NCI-H187 (cell line): ENCODE measurements at places on chromosomes 2 and 18.
A peak's percentile ranks its signal among the peaks of the same experiment; 100 is the strongest.

DNA sequence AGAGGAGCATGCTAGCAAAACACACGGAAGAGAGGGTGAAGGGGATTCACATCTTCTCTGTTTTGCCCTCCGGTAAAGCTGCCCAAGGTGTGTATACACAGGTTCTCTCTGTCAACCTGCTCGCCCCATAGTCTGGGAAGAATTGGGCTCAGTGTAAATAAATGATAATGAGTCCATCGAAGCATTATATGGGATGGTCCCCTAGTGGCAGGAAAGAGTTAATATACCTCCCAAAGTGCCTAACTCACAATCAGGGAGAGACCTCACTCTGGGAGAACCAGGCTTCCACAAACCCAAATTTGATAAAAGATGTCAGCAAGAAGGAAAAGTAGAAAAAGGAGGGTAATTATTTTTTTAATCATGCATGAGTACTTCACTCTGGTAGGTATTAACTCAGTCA lies 262.2 kb upstream of the ZNF521 start:
- no peak for DNase-seq

- DNase-seq, result no peak
Measured at GRCh38 chr2:113039158-113039557, 13.5 kb downstream of the IL36B start.

GRCh38 chr2:132372276-132372675 lies 44.3 kb upstream of the GPR39 start:
- no peak for DNase-seq

GRCh38 chr2:157315901-157316300 lies 9.7 kb downstream of the ERMN start:
- DNase-seq, result no peak

DNA sequence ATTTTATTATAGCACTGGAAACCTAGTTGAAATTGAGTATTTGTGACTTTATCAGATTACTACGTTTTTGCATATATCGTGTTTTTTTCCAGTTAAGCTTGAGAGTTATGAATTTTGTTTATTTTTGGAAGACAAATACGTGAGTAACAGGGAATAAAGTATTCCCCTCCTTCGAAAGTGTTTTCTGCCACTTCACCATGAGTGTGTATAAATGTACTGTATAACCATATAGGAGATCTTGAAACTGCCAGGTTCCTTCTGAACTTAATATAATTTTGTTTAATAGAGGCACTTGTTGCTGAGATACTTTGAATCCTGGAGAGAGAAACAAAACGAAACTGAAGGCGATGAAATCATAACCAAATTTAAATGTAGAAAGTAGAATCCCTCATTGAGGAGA lies 1004.4 kb upstream of the ZEB2 start:
- no peak for DNase-seq

DNA sequence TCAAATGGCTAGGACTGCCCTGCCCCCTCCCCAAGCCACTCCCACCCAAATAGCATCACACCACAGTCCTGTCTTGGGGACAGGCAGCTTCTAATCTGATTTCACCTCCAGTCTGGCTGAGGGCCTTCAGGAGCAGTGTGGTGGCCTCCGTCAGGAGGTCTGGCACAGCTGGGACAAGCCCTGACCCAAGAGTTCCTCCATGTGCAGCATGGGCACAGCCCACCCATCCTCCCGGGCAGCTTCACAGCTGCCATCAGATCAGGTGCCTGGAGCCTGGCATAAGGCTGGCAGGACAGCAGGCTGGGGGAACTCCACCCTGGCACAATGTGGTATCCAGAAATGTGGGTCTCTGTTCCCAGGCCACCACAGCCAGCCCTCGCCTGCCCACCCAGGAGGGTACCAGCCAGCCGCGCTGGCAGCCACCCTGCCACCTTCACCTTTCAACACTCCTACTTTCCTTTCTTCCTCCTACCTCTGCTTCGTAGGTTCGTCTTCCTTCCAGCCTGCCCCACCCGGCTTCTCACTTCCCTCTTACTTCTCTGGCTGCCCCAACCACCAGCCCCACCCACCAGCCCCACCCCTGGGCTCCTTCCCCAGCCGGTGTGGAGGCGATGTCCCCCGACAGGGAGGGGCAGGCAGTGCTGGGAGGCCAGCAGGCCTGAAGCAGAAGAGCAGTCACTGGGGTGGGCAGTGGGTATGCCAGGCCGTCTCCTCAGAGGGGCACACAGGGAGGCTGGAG lies at the start of gene CAPG:
TSS of gene CAPG (minus strand) at position 522 of the 739 bp plus-strand sequence. CDS start 8,221 bp downstream, outside the sequence.
- DNase-seq, result no peak

DNA sequence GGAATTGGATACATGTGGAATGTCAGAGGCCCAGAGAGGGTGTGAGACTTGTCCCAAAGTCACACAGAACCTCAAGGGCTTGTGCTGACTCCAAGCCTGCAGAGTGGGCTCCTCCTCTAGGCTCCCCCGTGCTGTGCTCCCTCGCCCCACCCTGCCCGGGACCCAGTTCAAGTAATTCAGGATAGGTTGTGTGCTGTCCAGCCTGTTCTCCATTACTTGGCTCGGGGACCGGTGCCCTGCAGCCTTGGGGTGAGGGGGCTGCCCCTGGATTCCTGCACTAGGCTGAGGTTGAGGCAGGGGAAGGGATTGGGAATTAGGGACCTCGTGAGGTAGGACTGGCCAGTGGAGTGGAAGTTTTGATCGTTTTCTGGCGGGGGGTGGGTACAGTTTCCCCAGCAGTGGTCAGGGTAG lies 2.8 kb downstream of the CTDSP1 start:
- DNase-seq, result no peak

GRCh38 chr2:227029426-227030105 lies 134.4 kb downstream of the COL4A4 start:
- no peak for DNase-seq

- no peak for DNase-seq
Measured at GRCh38 chr2:9693646-9694045, 62.8 kb upstream of the YWHAQ start.

DNA sequence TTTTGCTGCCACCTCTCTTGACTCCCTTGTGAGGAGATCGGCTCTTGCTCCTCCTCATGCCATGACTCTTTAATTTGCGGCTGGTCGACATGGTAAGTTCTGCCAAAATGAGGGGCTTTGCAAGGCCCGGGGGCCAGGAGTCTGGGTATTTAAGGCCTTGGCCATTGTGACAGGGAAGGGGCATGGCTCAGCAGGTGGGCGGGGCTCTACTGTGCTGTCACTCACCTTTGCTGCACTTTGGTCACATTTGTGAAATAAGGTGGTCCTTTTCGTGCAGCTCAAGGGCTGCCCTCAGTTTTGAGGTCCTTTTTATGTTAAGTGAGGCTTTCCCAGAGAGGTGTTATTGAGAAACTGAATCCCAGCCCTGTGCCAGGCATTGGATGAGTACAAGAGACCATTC lies at the start of gene TNP1:
TSS of gene TNP1 (minus strand) at position 121 of the 400 bp plus-strand sequence. CDS start at position 91, 30 bp downstream.
- no peak for DNase-seq

DNA sequence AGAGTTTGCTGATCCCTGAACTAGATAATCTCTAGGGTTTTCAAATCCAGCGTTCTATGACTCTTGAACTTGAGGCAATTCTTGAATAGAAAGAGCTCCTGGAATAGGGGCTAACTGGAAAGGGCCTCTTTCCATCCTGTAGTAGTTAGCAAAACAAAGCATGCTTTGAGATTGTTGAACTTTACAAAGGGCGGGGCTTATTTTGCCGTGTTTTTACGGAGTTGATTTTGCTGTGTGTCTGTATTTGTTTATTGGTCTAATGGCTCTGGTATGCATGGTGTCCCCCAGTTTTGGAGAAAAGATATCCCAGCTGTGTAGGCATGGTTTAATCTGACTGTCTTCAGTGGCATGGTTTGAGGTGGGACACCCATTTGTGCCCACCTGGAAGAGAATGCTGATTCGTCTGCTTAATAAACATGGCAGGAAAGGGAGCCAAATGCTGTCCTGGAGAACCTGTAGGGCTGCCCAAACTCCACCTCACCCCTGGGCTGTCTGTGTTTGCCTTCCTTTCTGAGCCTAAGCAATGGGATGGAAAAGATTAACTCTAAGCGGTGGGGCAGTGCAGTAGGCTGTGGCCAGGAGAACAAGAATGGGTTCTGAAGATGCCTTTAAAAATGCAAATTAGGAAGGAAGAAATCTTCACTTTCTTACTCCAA lies 74.1 kb upstream of the FOSL2 start:
- no peak for DNase-seq

DNA sequence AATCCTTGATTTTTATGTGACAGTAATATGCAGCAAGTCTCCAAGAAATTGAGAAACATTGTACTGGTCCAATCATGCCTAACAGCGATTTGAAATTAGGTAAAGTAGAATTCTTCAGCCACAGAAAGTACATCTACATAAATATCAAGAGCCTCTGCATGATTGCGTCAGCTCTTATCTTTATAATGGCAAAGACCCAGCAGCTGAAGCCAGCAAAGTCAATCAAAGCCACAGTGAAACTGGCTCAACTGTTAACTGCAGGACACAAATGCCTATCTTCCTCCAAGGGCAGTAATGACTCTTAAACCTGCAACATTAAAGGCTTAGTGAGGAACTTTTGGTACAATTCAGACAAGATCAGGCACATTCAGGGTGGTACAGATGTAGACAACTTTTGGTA lies 102.5 kb downstream of the BARD1 start:
- DNase-seq, result no peak

GRCh38 chr2:202269585-202269984 lies 4.0 kb downstream of the NOP58 start:
- DNase-seq, result no peak

- DNase-seq, result no peak
Measured at GRCh38 chr18:37639846-37640245, 74.2 kb upstream of the CELF4 start.

DNA sequence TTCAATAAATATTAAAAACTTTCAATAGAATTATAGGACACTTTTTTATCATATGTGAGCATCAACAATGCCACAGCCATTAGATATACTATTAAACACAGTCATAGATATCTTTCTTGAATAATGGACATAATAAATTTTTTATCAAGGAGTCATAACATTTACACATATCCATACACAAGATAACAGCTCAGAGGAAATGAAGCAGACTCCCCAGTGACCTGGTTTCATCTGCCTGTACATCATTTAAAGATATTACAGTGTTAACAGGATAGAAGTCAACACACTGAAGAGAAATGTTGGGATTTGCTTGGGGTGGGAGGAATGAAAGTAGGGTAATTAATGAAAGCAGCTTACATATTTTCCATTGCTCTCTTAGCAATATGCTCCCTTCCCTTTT lies 5.1 kb downstream of the SCG2 start:
- DNase-seq, result no peak

- no peak for DNase-seq
Measured at GRCh38 chr2:156896294-156896693, 361.2 kb upstream of the GALNT5 start.

- peak; percentile 30 for DNase-seq
Measured at GRCh38 chr2:38528008-38528442, 74.7 kb downstream of the HNRNPLL start.

GRCh38 chr18:11004951-11005350 lies 144.4 kb downstream of the PIEZO2 start:
- no peak for DNase-seq

DNA sequence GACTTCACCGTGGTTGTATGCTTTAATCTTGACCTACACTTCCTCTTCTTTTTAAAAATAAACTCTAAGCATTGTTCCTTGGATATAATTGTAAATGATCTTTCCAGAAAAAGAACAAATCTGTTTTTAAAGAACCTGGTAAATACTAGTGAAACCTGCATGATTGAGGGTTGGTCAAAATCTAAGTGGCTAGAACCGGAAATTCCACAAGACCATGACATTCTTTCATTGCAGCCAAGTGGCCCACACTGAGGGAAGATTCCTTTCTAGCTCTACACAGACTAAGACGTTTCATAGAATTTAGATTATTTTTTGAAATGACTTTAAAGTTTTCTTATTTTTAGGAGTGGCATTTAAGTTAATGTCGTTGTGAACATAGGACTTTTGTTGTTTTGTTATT lies 356.7 kb downstream of the NYAP2 start:
- DNase-seq, result no peak

GRCh38 chr18:8654503-8655451 lies 45.5 kb downstream of the RAB12 start:
- DNase-seq, result no peak

GRCh38 chr2:144084114-144084661 lies 435.7 kb downstream of the ZEB2 start:
- no peak for DNase-seq

- no peak for DNase-seq
Measured at GRCh38 chr2:178005756-178006155, 66.8 kb downstream of the PDE11A start.

DNA sequence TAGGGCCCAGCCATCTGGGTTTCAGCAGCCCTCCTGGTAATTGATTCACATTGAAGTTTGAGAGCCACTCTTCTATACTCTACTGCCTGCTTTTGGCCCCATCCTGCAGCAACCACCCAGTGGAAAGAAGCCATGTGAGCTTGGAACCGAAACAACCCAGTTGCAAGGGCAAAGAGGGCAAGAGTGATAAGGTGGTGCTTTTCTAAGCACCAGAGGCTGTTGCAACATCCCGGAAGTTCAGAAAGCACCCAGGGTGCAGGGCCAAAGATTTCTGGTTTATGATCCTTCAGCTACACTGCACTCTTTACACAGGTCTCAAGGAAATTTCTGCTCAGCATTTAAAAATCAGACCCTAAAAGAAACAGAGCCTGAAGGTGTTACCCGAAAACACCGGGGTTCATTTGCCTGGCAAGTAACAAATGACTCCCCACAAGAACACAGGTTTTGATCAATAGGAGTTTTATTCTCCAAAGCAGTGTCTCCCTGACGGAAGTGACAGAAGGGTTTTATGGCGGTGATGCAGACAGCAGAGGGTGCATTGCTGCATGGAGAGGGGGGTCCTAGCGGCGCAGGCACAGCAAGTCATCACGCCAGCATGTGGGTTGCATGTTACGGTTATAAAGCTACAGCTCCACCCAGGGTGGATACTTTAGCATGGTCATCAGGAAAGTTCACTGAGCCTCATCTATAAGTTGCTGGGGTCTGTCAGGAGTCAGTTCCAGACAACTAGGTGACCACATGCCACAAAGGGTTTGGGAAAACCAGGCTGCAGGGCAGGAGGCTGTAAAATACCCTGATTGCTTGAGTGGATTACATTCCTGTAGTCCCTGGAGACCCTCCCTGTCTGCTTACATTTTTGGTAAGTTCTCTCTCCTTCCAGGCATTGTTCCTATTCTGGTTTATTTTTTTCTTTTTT lies 28.8 kb upstream of the TMEM37 start:
- no peak for DNase-seq

GRCh38 chr2:137165968-137166367 lies 400.6 kb downstream of the THSD7B start:
- DNase-seq, result no peak

DNA sequence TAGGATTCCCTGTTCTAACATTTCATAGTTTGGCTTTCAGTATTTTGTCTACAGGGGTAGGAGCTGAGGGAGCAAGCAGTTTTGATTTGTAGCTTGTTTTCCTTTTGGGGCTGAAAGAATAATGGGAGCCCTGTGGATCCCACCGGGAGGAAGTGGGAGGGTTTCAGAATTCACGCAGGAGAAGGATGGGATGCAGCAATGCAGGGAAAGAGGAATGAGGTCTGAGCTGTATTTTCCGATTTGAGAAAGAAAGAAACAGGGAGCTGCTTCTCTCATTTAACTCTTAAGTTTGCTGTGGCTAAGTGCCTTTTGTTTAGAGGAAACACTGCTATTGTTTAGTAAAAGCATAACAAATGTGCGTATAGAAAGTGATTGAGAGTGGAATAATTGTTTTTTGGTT lies 141.0 kb downstream of the ADCYAP1 start:
- no peak for DNase-seq
